ENCODE measurements at places on chromosomes 2 and 18.
A peak's percentile ranks its signal among the peaks of the same experiment; 100 is the strongest.

GRCh38 chr2:53753041-53753440, 14.6 kb upstream of the CHAC2 start:
- DNase-seq = no peak

- no peak for DNase-seq
Observed at GRCh38 chr2:19899985-19900930, 1.5 kb downstream of the TTC32 start.

DNA sequence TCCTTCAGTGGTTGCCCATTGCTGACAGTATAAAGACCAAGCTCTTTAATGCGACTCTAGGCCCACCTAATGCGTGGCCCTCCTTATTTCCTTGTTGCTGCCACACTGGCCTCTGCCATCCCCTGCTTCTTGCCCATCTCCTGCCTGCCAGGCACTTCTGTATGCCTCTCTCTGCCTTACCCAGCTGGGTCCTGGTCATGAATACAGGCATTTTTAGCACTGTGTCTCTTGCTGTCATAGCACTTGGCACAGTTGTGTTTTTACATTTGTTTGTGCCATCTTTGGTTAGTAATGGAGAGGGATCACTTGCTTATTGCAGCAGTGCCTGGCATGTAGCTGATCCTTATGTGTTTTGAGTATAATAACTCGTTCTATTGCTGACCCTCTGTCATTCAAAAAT, 38.7 kb downstream of the MAP4K4 start:
- peak; percentile 77 for DNase-seq

GRCh38 chr2:234638966-234639365, 142.1 kb upstream of the ARL4C start:
- DNase-seq = no peak

GRCh38 chr2:9778012-9778411, 65.3 kb upstream of the TAF1B start:
- no peak for DNase-seq

Measured in brain (organoid and tissue), 16 donors.